ENCODE measurements at places on chromosomes 16 and 17.

- DNase-seq: peak; percentile 73
Observed at GRCh38 chr17:81251709-81252301, 12.7 kb downstream of the NDUFAF8 start.

- no peak for DNase-seq
Observed at GRCh38 chr16:74480150-74481029, 59.1 kb upstream of the CLEC18B start.

- no peak for DNase-seq
Observed at GRCh38 chr16:84478172-84478947, 26.1 kb downstream of the MEAK7 start.

- no peak for DNase-seq
Observed at GRCh38 chr16:65989861-65990604, 376.5 kb upstream of the CDH5 start.

DNA sequence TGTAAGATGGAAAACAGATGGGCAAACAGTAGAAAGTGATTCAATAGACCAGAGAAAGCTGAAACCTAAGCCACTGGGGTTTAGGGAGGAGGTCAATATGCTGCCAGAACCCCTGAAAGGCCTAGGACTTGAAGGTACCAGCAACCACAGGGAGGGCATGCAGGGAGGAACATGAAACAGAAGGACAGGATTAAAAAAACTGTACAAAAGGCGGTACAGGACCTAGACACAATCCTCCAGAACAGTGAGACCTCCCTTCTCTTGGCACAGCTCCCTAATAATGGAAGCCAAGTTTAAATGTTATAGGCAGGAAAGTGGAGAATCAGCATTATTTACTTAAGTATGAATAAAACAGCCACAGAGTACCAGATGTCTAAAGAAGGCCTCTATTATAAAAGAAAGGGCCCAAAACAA is 105.5 kb downstream of the SPAG9 start:
- DNase-seq: no peak

GRCh38 chr16:49471038-49471727 is 97.6 kb downstream of the C16orf78 start:
- no peak for DNase-seq

DNA sequence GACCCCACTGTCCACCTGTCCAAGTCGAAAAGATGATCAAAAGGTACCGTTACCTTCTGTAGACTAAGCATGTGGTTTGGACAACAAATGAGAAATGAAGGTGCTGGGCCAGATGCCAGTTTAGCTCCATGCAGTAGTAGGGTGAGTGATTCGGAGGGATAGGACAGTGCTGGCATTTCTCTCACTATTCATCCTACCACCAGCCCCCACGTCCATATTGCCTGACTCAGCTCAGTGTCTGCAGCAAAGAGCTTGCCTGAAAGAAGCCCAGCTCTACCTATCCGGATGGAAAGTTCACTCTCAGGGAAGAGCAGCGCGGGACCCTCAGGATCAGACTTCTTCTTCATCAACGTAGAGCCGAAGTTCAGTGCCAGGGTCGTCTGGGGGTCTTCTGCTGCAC is 145.0 kb downstream of the SLC39A11 start:
- no peak for DNase-seq

- peak; percentile 77 for DNase-seq
Observed at GRCh38 chr16:3012828-3013420, at the start of gene CLDN9. Gene CLDN9, plus strand, starts transcription at chr16:3012923. Its CDS starts 440 bp downstream, at chr16:3013363.

- DNase-seq: no peak
Observed at GRCh38 chr16:66238696-66239095, 127.8 kb upstream of the CDH5 start.

DNA sequence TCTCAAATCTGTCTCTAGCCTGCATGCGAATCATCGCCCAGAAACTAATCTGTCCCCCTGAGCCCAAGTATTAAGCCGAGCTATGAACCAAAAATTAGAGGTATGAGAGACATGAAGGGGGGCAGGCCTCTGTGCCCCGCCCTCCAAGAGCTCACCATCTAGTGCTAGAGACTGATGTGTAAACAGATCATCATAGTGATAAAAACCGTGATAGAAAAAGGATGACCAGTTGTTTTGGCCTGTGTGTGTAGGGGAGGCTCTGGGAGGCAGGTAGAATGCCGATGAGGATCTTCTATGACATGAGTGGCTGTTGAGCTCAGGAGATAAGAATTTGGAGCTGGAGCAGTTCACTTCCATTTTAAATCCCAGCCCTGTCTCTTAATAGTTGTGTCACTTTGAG is 89.1 kb upstream of the TBX2 start:
- DNase-seq: no peak

DNA sequence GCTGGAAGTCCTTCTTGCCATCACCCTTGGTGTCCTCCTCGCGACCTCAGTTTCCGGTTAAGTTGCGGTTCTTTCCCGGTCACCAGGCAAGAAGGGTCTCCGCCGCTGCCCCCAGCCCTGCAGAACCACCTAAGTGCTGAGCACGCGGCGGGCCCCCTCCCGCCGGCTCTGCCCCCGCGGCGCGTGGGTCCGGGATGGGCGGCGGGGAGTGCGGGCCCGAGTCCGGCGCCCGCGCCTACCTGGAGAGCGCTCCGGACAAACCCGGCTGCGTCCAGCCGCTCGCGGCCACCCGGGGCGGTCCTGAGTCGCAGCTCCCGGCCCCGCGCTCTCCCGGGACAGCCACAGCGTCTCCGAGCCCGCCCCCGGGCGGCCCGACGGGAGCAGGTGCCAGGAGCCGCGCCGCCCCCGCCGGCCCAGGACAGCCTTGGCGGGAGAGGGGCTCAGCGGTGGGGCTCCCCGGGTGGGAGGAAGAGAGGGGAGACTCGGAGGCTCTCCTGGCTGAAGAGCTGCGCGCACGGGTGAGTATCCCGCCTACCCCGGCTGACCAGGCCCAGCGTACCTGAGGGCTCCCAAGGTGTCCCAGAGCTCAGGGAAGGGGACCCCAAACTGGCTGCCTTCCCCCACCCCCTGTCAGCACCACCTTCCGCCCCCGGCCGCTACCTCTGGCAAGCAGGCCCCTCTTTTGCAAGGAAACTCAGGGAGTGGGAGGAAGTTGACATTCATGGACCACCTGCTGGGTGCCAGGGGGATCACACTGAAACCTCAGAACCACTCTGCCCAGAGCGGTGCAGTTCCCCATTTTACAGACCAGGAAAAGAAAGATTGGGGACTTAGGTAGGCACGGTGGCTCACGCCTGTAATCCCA is 22.2 kb upstream of the C17orf113 start:
- no peak for DNase-seq

GRCh38 chr17:42016411-42016831 is 818 bp downstream of the DNAJC7 start:
- DNase-seq: no peak

DNA sequence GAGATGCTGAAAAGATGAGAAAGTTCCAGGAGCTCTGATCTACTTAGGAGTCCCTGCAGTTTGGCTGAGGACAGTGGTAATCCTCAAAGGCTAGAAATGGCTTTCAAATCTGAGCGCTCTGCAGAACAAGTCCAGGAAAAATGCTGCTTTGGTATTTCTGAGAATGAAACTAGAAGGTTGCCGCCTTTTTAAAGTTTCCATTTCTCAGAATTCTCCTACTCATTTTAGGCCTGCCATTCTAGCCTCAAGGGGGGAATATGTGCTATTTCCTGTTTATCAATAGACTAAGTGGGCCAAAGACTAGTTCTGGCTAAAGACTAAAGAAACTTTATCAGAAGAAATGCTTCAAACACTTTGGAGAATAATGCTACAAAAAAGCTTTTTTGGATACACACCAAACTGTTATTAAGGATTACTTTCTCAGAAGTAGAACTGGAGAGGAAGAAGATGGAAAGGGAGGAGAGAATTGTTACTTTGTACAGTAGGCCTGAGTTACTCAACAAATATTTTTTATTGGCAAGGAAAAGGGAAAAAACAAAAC is at the start of gene SLFN12L:
SLFN12L (minus strand) TSS at position 78 of the 541 bp plus-strand sequence. CDS start 15,314 bp downstream, outside the sequence.
- DNase-seq: no peak

DNA sequence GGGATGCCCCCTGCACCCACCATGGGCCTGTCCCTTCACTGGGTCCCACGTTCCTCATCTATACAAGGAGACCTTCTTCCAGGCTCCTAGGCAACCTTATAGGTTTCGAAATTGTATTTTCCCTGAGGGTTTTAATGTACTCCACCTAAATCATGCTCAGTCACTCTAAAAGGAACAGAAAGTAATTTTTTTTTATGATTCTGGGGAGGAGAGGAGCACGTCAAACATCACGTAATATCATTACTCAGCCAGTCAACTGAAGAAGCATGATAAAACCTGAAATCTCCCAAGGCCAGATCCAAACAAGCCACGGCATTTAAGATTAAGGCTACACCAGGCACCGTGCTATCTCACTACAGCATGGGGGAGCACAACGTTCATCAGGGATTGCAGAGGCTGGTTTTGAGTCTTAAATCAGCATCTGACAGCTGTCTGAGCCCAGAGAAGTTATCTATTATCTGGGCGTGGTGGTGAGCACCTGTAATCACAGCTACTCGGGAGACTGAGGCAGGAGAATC is 3.9 kb upstream of the TMEM114 start:
- DNase-seq: no peak

DNA sequence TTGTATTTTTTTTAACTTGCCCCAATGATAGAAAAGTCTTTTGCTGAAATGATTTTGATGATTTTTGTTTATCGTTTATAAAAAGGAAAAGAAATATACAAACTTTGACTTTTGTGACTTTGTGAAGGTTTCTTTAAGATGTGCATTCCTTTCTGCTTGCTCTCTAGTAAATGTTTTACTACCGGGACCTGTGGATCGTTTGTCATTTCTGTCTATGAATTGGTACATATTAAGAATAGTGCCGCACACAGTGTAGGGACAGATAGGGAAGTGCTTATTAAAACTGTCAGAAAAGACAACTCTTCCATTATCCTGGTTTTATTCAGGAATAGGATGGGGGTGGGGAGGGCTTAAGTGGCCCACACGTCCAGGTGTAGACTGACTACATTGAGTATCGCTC is 8.1 kb upstream of the PSMC5 start:
- DNase-seq: no peak

DNA sequence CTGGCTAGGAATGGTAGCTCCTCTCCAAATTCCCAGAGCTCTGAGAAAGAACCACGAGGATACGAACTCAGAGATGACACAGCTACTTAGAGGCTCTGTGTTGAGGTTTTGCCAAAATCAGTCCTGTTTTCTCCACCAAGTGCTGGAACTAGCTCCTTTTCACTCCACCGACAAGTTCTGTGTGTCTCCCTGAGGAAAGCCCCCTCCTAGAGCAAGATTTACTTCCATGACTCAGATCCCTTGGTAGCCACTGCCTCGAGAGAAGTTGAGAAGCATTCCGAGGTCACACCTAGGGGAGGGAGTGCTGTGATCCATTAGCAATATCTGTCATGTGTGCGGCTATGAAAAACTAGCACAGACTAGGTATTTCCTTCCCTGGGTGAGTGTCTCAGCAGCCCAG is 30.6 kb downstream of the IL21R start:
- no peak for DNase-seq

GRCh38 chr16:49826515-49826914 is 29.4 kb downstream of the ZNF423 start:
- no peak for DNase-seq

GRCh38 chr17:2214929-2215615 is 88.5 kb downstream of the SMG6 start:
- DNase-seq: no peak

- DNase-seq: no peak
Observed at GRCh38 chr17:3771140-3771539, 29.8 kb downstream of the ITGAE start.

DNA sequence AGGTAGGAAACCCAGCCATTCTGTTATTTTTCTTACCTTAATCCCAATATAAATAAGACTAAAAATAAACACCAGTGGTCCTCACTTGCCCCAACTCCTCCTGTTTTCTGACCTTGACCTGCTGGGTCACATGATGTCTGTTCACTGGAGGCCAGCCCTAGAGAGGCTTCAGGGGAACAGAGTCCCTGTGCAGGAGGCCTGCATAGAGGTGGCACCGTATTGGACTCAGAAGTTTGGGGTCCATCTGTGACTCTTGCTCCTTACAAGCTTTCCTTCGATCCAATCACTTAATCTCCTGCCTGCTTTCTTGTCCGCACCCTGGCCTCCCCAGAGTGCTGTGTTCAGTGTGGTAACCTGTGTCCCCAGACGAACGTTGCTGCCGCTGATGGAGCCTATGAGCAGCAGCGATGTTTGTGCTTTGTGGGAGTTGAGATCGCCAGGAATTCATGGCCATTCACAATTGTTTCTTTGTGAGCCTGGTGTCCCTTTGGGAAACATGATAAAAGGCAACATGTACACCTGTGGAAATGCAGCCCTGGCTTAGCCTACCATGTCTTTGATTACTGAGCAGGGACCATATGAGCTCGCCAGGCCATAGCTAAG is 4.7 kb downstream of the IGSF6 start:
- no peak for DNase-seq

DNA sequence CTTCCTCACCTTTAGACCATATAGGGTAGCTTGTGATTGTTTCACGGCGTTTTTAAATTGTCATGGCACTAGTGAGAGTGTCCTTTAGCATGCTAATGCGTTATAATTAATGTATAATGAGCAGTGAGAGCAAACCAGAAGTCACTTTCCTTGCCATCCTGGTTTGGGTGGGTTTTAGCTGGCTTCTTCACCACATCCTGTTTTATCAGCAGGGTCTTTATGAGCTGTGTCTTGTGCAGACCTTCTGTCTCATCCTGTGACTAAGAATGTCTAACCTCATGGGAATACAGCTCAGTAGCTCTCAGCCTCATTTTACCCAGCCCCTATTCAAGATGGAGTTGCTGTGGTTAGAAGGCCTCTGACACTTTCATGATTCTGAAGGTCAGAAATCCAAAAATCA is 370.9 kb upstream of the RBFOX1 start:
- DNase-seq: no peak

DNA sequence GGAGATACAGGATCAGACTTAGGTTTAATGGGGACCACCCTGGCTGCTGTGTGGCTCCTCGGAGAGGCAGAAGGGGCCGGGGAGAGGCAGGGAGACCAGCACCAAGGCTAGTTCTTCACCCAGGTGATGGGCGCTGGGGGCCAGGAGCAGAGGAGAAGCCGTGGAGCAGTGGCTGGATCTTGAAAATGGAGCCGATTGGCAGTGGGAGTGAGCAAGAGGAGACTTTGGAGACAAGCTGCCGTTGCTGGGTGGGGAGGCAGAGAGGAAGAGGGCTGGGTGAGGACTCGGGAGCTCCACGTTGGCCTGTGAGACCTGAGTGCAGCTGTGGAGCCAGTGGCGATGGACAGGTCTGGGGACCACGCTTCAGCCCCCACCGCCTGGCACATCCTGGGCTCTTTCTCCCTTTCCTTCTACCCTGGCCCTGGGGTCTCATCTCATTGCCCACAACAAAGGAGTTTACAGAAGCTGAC is 9.0 kb downstream of the RAB11FIP4 start:
- DNase-seq: no peak

GRCh38 chr17:16286947-16287562 is 66.2 kb downstream of the CENPV start:
- no peak for DNase-seq

DNA sequence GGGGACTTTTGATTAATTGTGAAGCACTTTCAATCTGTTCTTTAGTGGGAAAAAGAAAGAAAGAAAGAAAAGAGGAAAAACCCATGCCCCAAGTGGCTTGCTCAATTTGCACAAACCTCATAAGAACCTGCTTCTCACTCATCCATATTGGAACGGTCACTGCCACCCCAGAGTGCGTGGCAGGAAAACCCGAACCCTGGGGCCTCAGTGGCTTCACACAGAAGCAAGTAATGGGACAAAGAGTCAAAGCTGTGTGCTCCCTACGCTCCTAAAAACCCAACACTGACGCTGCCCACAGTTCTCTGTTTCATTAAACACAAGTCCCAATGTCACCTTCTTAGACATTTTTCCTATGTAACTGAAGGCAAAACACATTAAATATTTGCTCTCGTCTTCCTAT is 1.2 kb downstream of the SLC6A4 start:
- no peak for DNase-seq
